Activated T-cell treated with anti-CD3 and anti-CD28 coated beads for 1 hour (primary cell): ENCODE measurements at places on chromosomes 2 and 18.

- no peak for DNase-seq
Measured at GRCh38 chr18:34926683-34927082, 114.5 kb upstream of the MAPRE2 start.

GRCh38 chr2:230447455-230448451 lies 31.8 kb downstream of the SP100 start:
- no peak for DNase-seq

GRCh38 chr2:223969315-223969714 lies 12.1 kb downstream of the MRPL44 start:
- no peak for DNase-seq

DNA sequence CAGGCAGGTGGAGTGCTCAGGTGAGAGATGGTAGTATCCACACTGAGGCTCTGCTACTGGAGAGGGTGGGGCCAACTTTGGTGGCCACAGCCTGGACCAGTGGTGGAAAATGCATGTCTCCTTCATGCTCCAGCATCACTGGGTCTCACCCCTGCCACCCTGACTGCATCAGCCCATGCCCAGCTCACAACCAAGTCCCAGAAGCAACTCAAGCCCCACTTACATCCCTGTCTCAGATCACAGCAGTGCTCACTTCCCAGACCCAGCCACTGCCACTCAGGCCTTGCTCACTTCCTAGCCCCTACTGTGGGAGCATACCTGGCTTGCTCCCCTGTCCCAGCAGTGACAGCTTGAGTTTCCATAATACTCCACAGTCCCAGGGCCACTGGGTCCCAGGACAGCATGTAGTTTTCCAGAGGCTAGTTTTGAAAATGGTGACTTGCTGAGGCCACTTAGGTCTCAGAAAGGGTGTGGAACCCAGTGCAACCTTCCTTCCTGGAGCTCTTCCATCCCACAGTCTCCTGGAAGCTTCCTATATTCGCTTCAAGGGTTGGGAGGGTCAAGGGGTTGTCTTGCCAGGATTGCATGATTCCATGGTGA lies 58.8 kb downstream of the GPC1 start:
- DNase-seq, result no peak

- no peak for DNase-seq
Measured at GRCh38 chr2:86703704-86704361, 16.3 kb upstream of the RMND5A start.

- DNase-seq, result no peak
Measured at GRCh38 chr2:135124924-135125886, 73.1 kb downstream of the RAB3GAP1 start.

DNA sequence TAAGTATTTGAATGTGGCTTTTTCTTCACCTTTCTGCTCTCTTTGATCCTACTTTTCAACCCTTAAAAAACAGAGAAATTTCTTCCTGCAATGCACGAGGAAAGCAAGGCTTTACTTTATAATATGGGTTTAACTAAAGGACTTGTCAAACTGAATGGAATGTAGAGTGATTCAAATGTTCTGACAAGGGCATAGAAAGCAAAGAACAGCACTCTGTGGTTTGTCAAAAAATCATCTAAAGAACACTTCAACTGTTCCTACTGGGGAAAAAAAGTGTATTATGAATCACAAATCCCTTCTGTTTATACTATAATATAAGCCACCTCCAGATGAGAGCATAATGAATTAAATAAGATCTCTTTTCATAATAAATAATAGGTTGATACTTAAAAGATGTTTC lies 45.0 kb upstream of the RIT2 start:
- DNase-seq, result no peak

- no peak for DNase-seq
Measured at GRCh38 chr2:148954536-148954935, 79.5 kb downstream of the KIF5C start.

- DNase-seq, result no peak
Measured at GRCh38 chr2:8656160-8656641, 25.7 kb upstream of the ID2 start.

GRCh38 chr2:219430633-219431615 lies 3.7 kb upstream of the SPEG start:
- no peak for DNase-seq

DNA sequence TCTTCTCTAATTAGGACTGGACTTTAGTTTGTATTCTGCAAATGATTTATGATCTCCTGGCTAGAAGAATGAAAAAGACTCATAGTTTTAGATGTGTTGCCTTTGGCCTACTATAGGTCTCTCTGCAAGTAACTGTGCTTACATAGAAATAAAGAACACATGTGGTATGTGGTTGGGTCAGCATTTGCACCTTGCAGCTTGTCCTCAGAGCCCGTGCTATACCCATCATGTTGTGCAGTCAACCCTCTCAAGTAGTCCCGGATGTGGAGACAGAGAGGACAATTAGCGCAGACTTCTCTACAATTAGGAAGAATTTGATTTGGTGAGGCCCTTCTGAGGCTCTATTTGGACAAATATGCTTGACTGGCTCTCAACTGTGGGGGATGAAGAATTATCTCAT lies 203.7 kb upstream of the ITGA4 start:
- DNase-seq, result no peak

GRCh38 chr18:43719267-43719795 lies 442.0 kb upstream of the SYT4 start:
- no peak for DNase-seq

DNA sequence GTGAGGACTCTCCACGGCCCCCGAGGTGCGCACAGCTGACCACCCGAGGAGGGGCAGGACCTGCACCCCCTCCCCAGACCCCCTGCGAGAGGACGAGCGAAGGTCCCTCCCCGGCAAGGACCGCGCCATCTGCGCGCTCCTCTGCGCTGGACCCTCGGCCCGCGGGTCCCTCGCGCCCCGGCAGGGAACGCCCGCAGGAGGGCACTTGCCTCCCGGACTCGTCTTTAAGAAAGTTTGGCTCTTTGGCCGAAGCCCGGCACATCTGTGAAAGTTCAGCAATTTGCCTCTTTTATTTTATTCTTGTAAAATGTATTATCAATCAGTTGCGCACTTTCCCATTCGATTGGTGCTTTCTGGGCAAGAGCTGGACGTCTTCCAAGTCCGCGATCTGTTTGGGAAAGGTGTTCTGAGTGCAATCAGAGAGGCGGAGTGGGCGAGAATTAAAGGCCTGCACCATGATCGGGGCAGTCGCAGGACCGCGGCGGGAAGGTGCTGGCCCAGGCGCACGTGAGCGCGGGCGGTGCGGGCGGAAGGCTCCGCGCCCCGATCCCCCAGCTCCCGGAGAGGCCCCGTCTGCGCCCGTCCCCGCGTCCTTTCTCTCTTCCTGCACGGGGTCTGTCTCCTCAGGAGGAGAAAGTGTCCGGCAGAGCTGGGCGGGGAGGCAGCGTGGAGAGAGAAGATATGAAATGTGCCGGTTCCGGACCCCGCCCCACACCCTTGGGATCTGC lies 1.6 kb upstream of the ALKAL2 start:
- DNase-seq, result no peak
